ENCODE measurements at places on chromosomes 16 and 17.

DNA sequence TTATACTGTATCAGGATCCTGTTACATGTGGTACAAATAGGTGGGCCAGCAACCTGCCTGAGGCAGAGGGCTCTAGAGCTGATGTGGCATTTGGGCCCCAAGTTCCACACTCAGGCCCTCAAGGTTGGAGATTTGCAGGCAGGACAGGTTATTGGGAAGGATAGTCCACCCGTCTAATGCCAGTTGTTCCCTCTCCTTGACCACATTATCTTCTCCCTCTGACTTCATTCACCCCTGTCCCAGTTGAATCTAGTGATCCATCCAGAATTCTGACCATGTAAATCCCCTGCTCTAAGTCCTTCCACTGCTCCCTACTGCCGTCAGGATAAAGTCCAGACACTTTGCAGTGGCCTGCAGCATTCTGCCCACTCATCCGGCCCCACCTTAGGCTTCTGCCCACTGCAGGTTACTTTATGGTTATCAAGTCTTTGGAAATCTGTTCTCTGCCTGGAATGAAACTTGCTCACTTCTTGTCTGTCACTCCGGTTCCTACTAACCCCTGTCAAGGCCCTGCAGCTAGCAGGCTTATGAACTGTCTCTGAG, 1.9 kb upstream of the NFATC3 start:
- no peak for DNase-seq

DNA sequence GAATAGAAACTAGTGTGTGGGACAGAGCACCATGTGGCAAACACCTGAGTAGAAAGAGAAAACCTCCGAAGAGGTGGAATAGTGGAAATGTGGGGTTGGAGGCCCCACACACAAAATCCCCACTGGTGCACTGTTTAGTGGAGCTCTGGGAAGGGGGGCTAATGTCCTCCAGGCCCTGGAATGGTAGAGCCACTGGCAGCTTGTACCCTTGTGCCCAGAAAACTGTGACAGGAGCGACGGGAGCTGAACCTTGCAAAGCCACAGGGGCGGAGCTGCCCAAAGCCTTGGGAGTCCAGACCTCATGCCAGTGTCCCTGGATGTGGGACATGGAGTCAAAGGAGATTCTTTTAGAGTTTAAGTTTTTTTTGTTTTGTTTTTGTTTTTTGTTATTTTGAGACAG, 50.6 kb downstream of the RNF112 start:
- no peak for DNase-seq

- DNase-seq: no peak
Observed at GRCh38 chr16:745739-746138, 4.9 kb upstream of the CIAO3 start.

GRCh38 chr16:19563377-19563776, 7.9 kb downstream of the VPS35L start:
- no peak for DNase-seq

DNA sequence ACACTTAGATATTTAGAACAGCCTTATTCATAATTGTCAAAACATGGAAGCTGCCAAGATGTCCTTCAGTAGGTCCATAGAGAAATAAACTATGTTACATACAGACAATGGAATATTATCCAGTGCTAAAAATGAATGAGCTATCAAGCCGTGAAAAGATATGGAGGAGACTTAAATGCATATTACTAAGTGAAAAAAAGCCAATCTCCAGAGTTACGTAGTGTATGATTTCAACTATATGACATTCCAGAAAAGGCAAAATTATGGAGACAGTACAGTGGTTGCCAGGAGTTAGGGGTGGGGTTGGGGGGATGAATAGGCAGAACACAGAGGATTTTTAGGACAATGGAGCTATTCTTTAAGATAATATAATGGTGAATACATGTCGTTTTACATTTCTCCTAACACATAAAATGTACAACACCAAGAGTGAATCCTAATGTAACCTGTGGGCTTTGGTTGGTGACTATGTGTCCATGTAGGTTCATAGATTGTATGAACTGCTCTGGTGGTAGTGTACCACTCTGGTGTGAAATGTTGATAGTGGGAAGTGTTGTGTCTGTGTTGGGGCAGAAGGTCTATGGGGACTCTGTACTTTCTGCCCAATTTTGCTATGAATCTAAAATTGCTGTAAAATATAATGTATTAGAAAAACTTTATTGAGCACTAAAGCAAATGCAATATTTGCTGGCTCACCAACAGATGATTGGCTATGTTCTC, 122.6 kb downstream of the USP22 start:
- DNase-seq: no peak

DNA sequence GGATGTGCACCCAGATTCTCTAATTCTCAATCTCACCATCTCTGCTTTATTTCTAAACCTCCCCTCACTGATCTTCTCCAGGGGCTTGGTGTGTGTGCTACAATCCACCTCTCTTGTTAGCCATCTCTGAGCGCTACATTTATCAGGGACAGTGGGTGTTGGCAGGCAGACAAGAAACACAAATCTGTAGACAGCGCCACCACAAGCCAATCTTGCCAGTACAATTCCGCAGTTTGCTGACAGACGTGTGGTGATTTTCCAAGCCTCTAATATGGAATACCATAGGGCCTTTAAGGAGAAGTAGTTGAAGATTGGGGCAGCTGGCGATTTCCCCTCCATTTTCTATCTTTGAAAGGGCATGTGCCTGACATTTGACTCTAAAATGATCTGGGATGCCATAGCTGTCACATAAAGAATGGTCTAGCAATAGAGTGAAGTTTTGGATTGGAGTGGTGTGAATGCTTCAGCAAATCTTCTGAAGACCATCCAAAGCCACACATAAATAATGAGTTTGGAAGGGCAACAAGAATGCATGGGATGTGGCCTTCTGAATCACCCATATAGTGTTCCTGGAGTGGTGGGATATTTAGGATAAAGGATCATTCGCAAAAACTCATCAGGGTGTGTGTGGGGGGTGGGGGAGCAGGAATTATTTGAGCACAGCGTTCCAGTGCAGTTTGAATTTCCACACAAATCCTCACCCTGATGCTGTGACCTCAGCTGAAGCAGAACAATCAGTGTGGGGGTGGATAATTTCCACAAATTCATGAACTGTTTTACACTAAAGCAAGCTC, 12.0 kb upstream of the ANKFN1 start:
- DNase-seq: no peak

DNA sequence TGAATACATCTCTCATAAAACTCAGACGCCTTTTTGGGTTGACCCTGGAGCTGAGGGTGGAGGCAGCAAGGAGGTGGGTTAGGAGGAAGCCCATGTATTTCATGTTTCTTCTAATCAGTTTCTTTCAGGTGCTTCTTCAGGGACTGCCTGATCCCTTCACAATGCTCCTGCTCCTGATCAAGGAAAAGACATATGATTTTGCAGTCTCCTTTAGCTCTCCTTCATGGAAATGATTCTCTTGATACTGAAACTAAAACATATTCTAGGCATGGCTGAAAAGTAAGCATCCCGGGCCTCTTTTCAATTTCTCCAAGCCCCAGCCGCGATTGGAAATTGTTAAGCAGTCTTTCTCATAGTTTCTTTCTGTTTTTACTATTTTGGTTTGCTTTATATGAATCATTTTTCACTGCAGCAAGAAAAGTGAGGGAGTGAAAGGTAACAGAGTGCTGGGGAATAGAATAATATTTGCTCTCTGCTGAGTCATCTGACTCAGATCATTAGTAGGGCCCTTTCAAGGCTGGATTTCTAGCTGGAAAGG, 730.7 kb downstream of the CDH11 start:
- no peak for DNase-seq

DNA sequence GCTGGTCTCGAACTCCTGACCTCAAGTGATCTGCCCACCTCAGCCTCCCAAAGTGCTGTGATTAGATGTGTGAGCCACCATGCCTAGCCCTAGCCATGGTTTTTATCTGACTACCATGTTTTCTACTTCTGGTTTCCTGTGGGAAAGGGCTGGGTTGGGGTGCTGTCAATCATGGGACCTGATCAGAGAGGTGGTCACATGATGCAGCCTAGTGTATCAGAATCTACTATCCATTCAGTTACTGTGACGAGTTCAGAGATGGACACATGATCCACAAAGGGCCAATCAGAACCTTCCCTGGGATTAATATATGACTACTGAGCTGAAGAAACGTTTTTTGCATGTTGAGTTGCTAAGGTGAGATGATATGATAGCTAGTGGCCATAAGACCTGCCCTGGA, 59.1 kb downstream of the ABCC6 start:
- DNase-seq: no peak

DNA sequence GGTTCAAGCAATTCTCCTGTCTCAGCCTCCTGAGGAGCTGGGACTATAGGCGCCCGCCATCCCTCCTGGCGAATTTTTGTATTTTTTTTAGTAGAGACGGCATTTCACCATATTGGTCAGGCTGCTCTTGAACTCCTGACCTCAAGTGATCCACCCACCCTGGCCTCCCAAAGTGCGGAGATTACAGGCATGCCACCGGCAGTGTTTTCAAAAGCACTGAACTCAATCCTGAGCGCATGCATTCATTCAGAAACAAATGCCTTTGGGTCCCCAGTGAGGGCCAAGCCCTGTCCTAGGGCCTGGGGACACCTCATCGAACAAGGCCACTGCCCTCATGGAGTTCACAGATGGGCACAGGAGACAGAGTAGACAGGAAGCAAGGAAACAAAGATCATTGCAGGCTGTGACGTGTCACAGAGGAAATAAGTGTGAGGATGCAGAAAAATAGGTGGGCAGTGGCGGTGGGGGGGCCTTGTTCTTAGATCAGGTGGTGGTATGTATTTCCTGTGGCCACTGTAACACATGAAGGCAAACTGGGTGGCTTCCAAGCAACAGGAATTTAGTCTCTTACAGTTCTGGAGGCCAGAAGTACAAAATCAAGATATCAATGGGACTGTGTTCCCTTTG, 12.5 kb downstream of the TMEM114 start:
- DNase-seq: no peak

GRCh38 chr17:59914274-59914854, 21.4 kb downstream of the RPS6KB1 start:
- peak; percentile 50 for DNase-seq

GRCh38 chr17:1907909-1908698, 78.3 kb downstream of the RPA1 start:
- no peak for DNase-seq

GRCh38 chr16:67137605-67138004, 13.2 kb downstream of the B3GNT9 start:
- no peak for DNase-seq

- DNase-seq: peak; percentile 65
Observed at GRCh38 chr17:28407130-28407973, 1.3 kb upstream of the SLC46A1 start.

DNA sequence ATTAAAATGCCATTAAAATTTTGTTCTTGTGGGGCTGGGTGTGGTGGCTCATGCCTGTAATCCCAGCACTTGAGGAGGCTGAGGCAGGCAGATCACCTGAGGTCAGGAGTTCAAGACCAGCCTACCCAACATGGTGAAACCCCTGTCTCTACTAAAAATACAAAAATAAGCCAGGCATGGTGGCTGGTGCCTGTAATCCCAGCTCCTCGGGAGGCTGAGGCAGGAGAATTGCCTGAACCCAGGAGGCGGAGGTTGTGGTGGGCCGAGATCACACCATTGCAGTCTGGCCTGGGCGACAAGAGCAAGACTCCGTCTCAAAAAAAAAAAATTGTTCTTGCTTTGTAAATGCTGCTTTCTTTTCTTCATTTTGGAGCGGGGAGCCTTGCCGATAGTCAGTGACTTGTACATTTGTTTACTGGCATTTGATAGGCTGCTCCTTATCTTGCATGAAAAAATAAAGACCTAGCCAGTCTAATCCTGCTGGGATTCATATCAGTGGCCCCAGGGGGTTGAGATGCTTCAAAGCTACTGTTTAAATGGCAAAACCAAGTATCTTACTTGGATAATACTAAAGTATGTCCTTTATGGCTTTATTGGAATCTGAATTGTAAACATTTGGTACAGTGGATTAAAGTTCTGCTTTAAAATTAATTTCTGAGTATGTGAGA, 3.3 kb upstream of the CLTC start:
- no peak for DNase-seq

DNA sequence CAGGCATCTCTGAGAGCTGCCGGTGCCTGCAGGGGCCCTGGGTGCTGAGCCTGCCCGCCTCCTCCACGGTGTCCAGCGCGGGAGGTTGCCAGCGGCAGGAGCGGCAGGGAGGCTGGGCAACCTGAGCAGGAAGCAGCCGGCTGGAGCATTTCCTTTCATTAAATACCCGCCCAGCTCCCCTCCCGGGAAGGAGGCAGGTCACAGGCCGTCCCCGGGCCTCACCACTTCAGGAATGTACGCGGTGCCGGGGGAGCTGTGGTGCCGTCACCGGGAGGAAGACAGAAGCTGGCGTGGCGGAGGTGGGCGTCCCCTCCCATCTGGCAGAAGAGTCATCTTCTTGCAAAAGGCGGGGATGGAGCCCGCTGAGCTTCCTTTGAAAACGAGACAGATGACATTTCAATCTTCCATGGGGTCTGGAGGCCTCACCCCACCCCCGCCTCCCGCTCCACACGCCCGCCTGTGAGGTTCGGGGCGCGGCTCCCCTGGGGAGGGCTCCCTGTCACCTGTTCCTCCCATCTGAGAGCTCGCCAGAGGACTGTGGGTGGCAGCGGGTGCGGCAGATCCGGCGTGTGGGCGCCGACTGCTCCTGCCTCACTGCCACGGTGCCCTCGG, 16.0 kb downstream of the SOX8 start:
- no peak for DNase-seq

GRCh38 chr17:58088624-58089023, 5.4 kb downstream of the DYNLL2 start:
- DNase-seq: no peak

DNA sequence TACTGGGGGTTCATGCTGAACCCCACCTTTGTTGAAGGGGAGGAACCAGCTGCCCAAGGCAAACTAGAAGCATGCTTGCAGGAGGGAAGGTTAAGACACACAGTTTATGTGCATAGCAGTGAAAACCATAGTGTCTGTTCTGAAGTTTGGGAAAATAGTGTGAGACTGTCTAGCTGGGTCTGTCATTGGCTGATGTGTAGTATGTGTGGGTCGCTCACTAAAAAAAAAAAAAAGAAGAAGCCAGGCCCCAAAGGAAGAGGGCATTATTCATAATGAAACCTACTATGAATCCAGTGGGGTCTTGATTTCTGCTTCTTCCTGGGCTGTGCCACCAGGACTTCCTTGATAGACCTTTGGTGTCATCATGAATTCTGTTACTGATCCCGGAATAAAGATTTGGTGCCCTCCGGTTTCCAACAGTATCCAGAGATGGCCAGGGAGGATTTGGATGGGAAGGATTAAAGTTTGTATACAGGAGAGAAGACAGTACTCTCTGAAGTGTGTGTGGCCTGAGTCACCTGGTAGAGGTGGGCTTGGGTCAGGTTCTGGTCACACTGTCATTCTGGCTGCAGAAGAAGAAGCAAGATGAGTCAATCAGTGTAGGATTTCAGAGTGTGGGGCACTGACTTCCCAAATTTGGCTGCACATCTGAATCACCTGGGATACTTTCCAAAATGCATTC, 220.3 kb downstream of the PRKCA start:
- DNase-seq: no peak

- DNase-seq: no peak
Observed at GRCh38 chr17:17455173-17455572, 21.6 kb upstream of the MED9 start.

Measured in NCI-H2081 (cell line).